ENCODE measurements at places on chromosomes 6 and 20. TPM values are rescaled to one million over a fixed set of nuclear protein-coding genes. Genes with fewer than 3 reads are reported as not detected.

DNA sequence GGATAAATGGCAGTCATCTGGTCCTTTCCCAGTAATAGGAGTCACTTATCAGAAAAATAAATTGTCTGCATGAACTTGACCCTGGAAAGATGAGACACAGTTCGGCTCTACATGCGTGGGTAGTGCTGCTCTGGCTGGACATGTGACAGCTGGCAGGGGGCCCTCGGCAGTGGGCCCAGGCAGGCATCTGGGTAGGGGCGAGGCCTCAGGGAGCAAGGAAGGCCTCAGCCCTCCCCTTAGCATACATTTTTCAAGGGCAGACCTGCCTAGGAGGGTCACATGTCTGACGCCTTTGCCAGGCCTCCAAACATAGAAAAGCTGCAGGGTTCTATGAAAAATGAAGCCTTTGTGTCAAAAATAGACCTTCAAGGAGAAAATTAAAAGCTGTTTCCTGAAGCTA, 12.8 kb upstream of the ILRUN start:
- DNase-seq: peak; percentile 82

DNA sequence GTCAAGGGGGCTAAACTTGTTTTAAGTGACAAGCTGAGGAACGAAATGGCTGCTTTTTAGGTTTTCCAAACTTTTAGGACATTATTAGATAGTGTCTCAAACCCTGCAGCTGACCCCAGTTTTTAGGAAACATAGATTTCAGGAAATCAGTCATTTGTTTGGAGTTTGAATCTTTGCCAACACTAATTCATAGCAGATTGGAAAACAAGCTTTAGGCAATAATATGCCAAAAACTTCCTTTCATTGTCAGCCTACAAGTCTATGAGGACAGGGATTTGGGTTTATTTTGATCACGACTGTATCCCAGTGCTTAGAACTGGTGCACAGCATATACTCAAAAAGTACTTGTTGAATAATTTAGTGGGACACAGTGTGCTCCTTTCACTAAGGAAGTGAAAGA, 123.2 kb downstream of the TINAG start:
- no peak for DNase-seq

DNA sequence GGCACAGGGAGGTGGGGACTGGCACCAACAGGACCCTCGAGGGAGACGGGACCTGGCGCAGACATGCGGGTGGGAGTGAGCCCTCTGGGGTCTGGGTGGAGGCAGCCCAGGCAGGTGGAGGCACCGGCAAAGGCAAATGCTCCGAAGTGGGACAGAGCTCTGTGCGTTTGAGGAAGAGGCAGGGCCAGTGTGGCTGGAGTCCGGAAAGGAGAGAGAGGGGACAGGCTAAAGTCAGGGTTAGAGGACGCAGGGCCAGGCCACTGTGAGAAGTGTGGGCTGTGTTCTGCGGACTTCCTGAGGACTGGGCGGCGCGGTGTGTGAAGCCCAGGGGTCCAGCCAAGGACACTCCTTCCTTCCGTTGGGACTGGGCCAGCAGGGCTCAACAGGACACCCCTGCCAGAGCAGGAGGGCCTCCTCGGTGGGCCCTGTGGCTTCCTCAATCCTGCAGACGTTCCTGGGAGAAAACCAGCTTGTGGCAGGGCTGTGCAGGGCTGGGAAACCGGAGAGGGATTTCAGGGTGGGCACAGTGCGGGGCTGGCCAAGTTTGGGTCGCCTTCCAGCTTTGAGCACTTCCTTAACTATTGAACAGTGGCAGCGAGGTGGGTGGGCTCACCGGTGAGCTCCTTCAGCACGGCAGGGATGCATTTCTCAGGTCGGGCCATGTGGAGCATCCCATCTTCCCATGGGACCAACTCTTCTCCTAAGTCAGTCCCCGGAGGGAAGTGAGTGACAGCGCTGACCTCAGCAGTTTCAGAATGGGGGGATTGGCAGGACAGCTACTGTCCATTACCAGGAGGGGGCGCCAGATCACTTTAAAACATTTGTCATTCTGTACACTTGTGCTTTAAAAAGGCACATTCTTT, 22.5 kb downstream of the MOCS3 start:
- peak; percentile 52 for DNase-seq

RBM24 gene
- total RNA-seq: 0.05 TPM

SRMS gene
- total RNA-seq: not detected

GSTA2 gene
- 45.2 TPM for total RNA-seq

Measured in left lobe of liver (tissue), 2 donors.